ENCODE measurements at places on chromosomes 6 and 20. TPM values are rescaled to one million over a fixed set of nuclear protein-coding genes. Genes with fewer than 3 reads are reported as not detected.

IYD gene
- total RNA-seq: not detected

C20orf204 gene
- total RNA-seq: 0.26 TPM

WFDC2 gene
- not detected for total RNA-seq

HLA-DMB gene
- total RNA-seq: 24.8 TPM

KCNQ5 gene
- 4.4 TPM for total RNA-seq

NKAIN2 gene
- not detected for total RNA-seq

DNA sequence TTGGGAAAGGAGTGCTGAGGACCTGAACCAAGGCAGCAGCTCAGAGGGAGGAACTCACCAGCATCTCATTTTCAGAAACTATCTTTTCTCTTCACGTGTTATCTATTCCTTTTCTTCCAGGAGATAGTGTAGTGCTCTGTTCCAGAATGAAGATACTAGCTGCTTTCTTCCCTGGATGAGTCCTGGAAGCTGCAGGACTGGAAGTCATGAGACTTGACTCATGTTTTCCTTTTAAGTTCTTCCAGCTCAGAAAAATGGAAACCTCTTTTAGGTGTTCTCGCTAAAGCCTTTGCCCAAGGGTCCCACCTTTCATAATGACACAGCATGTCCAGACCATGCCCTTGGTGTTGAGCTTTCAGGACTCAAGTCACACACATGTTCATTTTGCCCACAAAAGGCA is 106.7 kb downstream of the UNC5CL start:
- no peak for DNase-seq

DNA sequence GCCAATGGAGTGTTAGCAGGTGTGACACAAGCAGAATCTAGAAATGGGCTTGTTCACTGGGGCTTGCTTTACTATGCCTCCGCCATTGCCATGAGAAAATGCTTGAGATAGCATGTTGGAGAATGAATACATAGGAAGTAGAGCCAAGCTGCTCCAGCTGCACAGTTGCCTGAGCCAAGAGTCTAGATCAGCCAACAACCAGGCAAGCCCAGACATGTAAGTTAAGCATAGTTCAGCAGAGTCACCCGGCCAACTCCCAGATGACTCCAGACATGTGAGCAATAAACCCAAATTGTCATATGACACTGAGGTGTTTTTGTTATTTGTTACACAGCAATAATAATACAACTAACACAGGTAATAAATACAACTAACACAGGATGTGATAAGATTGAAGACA is 167.9 kb downstream of the HAO1 start:
- no peak for DNase-seq

DNA sequence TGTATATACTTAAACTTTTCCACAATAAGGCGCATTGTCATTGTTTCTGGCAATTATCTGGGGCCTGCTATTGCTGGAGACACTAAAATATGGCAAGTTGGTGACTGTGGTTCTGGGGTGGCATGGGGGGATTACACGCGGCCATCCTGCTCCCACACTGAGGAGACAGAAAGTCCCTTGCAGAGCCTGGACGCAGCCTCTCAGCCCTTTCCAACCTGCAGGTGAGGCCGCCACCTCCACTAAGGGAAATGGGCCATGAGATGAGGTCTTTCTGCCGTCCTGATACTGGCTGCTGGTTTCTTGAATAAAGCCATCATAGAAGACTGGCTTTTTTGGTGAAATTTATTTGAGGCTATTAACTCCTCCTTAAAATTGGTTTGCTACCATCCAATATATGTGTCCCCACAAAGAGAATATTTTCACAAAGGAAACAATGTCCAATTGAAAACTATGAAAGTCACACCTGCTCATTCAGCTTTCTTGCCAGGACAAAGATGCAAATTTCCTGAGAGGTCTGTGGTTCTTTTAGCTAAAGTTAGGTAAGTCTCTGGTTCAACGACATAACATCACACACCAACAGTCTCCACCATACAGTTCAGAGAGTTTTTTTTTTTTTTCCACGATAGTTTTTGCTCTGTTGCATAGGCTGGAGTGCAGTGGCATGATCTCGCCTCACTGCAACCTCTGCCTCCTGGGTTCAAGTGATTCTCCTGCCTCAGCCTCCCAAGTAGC is 13.0 kb downstream of the TXNDC5 start:
- no peak for DNase-seq

GRCh38 chr6:160882791-160883279 is 108.7 kb upstream of the MAP3K4 start:
- DNase-seq: no peak

- no peak for DNase-seq
These were observed 4.1 kb downstream of the CTSZ start for GRCh38 chr20:59002874-59003399.

- no peak for DNase-seq
These were observed 22.3 kb upstream of the SAYSD1 start for GRCh38 chr6:39137245-39137644.

- no peak for DNase-seq
These were observed 187.5 kb downstream of the BACH2 start for GRCh38 chr6:90109141-90109540.

DNA sequence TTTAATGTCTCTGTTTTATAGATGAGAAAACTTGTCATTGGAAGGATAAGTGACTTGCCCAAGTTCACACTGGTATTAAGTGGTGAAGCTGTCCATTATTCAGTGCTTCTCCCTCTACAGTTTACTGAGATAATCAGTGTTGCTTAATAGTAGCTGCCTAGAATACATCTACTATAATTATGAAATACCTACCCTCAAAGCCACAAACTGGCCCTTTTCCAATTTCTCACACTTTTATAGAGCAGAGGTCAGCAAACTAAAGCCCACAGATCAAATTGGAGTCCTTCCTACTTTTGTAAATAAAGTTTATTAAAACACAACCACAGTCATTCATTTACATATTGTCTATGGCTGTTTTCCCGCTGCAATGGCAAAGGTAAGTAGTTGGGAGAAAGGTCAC is 73.5 kb downstream of the EYS start:
- no peak for DNase-seq

DNA sequence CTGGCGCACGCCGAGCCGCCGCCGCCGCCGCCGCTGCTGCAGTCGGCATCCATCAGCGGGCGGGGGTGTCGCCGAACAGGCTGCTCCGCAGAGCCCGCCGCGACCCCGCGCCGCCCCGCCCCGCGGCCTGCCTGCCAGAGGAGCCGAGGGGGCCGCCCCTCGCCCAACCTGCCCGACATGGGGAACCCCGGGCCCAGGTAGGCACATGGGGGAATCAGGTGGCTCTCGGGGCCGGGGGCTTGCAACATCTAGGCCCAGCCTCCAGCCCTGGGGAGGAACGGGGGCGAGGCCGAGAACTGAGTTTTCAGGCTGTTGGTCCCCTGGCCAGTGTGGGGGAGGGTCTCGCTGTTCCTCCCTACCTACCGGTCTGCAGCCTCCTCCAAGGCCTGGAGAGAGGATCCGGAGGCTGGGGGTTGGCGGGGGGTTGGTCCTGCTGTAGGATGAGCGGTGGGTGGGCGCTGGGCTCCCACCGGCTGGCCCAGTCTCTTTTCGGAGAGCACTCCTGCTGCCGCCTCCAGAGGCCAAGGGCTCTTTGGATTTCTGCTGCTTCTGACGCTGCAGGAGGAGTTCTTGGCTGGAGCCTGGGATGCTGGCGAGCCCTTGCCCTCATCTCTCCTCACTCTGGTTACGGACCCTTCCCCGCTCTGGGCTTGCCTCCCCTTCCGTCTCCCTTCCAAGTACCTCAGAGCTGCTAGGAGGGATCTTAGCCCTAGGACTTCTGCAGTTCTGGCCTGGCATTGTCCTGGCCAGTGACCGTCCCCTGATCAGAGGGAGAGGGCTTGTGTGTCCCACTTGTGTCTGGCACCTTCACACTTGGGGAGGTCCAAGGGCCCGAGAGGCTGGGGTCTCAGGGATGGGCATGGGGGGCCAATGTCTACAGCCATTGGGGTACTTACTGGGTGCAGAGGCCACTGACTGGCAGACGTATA is at the start of gene EPB41L1:
TSS of gene EPB41L1 (plus strand) at position 41 of the 929 bp plus-strand sequence. CDS start 19,038 bp downstream, outside the sequence.
- no peak for DNase-seq

DNA sequence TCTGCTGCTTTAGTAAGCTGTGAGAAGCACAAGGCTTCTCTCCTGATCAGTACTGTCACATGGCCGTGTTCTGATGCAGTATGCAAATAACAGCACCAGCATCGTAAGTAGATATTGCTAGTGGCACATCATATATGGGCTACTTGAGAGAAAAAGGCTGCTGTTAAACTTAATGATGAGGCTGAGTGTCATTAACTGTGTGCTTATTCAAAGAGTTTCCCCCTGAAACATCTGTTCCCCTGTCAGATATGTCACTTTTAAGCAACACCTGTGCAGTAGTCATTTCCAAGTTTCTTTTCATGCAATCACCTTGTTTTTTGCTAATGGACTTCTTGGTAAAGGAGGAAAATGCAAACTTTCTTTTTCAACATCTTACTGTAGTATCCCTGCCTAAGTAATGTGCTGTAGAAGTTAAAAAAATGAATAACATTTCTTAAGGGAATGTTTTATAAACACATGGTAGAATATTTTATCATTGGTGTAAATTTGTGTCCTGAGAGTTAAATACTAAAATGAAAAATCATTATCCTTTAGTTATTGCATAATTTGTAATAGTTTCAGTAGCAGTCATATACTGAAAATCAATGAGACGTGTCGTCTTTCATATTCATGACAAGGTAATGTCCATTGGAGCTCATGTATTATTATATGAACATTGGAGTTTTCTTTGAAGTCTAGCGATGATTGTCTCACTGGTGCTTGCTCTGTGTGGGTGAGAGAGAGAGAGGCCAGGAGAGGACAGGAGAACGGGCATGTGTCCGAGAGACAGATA is 366.3 kb downstream of the CDKAL1 start:
- DNase-seq: no peak

DNA sequence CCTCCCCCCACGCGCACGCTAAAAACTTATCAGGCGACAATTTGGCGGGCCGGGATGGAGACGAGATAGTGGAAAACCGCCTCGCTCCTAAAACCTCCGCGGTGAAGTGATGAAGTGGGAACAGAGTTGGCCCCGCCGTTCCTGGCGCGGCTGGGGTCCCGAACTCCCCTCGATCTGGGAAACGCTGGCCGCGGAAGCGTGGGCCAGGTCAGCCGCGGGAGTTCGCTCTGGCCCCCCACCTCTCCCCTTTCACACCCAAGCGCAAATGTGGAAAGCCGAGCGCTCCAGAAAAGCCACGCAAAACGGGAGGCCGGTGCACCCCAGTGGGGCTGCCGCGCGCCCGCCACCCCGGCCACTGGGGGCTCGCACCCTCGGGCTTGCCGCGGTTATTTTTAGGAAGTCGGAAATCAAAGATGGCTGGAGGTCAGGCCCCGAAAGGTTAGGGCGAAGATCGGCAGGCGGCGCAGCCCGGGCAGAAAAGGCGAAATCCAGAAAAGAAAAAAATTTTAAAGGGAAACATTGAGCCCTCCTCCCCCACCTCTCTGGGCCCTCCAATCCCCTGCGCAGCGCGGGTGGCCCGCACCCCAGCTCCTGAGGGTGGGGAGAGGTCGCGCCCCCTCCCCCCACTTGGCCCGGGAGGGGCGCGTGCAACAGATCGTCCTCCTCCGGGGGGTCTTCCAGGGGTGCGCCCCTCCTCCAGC is 1.0 kb downstream of the SALL4 start:
- no peak for DNase-seq

All from esophagus squamous epithelium (tissue), 5 donors.